Lung (tissue), 17 donors: ENCODE measurements at places on chromosomes 2 and 18.

GRCh38 chr2:233331536-233331935 lies 22.8 kb upstream of the DGKD start:
- no peaks in the 10 kb centered on the region for H3K4me1 ChIP-seq
- H3K36me3 ChIP-seq: no peaks in the 10 kb centered on the region
- peak; percentile 26 for DNase-seq
- H3K4me3 ChIP-seq: no peak overlapping the region
- H3K27me3 ChIP-seq: no peaks in the 10 kb centered on the region

GRCh38 chr18:49743117-49743567 lies 70.2 kb downstream of the ACAA2 start:
- no peaks in the 10 kb centered on the region for H3K36me3 ChIP-seq
- DNase-seq: no peak
- no peak overlapping the region for H3K27ac ChIP-seq

DNA sequence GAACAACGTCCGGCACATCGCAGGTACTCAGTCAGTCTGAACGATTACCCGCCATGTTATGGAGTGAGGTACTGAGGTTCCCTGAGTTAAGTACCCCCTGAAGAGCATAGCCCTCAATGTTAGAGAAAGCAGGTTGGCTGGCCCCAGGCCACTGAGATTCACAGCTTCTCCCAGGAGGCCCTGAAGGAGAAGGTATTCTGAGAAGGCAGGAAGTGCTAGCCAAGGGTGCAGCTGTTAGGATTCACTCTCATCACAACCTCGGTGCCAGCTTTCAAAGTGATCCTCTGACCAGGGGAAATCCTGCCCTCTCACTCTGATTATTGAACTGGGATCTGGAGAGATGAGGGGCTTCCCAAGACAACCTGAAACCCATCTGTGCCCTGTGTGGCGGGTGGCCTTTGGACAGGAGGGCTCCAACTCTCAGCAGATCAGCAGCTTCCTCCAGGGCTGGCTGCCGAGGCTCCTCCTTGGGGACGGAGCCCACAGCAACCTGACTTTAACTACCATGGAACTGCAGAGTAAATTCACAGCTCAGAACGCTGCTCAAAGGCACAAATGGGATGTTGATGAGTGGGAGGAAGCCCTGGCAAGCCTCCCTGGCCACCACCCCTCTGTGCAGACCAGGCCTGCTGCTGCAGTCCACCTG lies 7.8 kb downstream of the EHD3 start:
- H3K36me3 ChIP-seq: peaks cover 2% of the 10 kb centered on the region
- no peaks in the 10 kb centered on the region for H3K27me3 ChIP-seq
- no peak for DNase-seq
- no peak overlapping the region for H3K4me3 ChIP-seq

DNA sequence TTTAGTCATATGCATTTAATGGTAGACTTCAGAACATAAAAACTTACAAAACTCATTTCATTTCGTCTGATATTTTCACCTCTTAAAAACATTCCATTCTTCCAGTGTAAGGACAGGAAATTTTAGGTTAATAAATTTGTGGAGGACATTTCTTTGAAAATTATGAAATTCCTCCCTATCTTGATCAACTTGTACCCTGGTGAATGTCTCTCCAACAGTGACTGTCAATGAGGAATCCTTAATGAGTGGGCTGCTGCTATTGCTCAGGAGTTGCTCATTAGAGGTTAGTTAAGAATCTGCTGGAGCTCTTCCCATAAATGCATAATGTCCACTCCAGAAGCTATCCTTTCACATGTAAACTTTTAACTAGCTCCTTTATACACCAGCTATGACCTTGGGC lies 69.1 kb downstream of the LRP1B start:
- no peak for DNase-seq
- H3K36me3 ChIP-seq: no peaks in the 10 kb centered on the region
- H3K27ac ChIP-seq: no peak overlapping the region
- H3K4me1 ChIP-seq: no peaks in the 10 kb centered on the region
- no peaks in the 10 kb centered on the region for H3K27me3 ChIP-seq

DNA sequence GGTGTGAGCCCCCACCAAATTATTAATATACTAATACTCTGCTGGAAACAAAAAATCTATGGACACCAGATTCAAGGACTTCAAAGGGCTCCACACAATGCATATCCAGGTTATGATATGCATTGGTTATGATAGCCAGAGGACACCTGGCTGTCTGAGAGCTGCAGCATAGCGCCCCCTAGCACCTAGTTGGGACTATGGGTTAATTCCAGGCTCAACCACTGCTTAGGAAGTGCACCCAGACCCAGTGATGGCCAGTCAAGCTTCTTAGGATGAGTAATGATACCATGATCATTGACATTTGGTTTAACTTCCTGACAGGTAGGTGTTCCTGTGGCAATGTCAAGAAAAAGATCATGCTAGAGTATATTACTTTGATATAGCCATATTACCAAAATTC lies 3.8 kb upstream of the FRZB start:
- H3K4me3 ChIP-seq: no peak overlapping the region
- no peaks in the 10 kb centered on the region for H3K4me1 ChIP-seq
- no peak overlapping the region for H3K27ac ChIP-seq
- DNase-seq: no peak
- H3K27me3 ChIP-seq: peaks cover 9% of the 10 kb centered on the region

- no peaks in the 10 kb centered on the region for H3K27me3 ChIP-seq
- no peaks in the 10 kb centered on the region for H3K36me3 ChIP-seq
- H3K4me3 ChIP-seq: no peak overlapping the region
- no peak for DNase-seq
Observed at GRCh38 chr2:65636813-65637483, 204.5 kb upstream of the SPRED2 start.

DNA sequence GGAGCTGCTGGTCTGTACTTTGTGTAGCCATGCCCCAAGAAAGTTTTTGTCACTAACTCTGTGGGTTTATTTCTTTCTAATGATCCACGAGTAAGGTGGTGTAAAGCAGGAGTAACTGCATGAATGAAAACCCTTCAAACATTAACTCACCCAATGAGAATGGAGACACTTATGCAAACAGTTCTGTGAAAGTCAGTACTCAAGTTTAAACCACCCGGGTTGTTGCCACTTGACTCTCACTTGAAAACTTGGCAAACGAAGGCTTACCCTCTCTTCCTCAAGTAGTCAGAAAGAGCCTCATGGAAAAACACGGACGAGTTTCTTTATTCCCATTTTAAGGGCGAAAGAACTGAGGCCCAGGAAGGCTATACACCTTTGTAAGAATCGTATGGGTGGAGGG lies 117.5 kb downstream of the MMADHC start:
- peak; percentile 60 for DNase-seq
- H3K4me1 ChIP-seq: peaks cover 5% of the 10 kb centered on the region
- H3K4me3 ChIP-seq: no peak overlapping the region
- no peaks in the 10 kb centered on the region for H3K27me3 ChIP-seq

- H3K27me3 ChIP-seq: peaks cover 4% of the 10 kb centered on the region
- peak within 1 kb of the TSS; percentile 81 for H3K27ac ChIP-seq
- peaks cover 3% of the 10 kb centered on the region for H3K36me3 ChIP-seq
Observed at GRCh38 chr2:1744446-1745170, at the start of gene PXDN. Gene PXDN, minus strand, starts transcription at chr2:1744515. Its CDS starts 60 bp downstream, at chr2:1744455.

GRCh38 chr2:191797500-191797899 lies 49.4 kb downstream of the CAVIN2 start:
- no peaks in the 10 kb centered on the region for H3K27me3 ChIP-seq
- H3K36me3 ChIP-seq: no peaks in the 10 kb centered on the region
- H3K4me1 ChIP-seq: peaks cover 4% of the 10 kb centered on the region

DNA sequence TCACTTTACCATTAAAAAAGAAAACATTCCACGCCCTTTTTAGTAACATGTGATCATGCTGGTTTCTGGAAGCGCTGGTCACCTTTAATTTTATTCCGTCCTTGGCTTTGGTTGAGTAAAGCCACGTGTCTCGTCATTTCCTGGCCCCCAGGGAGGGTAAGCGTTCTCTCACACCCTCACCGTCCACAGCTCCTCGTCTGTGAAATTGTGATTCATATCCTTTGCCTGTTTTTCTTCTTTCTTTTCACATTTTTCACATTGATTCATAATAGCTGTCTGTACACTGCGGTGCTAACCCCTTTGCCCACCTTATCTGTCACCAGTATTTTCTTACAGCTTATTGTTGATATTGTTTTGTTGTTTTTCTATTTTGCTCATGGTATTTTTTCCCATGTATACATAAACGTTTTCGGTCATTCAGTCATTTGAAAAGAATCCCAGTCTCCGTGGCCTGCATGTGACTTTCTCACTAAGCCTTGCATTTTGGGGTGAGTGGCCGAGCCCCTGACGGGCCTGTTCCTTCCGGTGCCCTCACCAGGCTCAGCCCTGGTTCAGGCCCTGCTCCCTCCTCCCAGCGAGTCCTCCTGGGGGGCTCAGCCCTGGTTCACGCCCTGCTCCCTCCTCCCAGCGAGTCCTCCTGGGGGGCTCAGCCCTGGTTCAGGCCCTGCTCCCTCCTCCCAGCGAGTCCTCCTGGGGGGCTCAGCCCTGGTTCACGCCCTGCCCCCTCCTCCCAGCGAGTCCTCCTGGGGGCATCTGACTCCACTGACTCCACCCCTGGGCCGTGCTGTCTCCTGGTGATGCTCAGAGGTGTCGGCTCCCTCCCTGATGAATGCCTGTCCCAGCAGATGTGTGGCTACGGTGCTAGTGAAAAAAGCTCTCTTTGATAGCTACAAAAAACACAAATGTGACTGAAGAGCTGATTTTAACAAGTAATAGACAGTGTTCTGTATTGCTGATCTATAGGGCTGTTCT lies 249.7 kb upstream of the PXDN start:
- H3K27me3 ChIP-seq: peaks cover 8% of the 10 kb centered on the region
- no peak overlapping the region for H3K4me3 ChIP-seq
- no peak for DNase-seq

DNA sequence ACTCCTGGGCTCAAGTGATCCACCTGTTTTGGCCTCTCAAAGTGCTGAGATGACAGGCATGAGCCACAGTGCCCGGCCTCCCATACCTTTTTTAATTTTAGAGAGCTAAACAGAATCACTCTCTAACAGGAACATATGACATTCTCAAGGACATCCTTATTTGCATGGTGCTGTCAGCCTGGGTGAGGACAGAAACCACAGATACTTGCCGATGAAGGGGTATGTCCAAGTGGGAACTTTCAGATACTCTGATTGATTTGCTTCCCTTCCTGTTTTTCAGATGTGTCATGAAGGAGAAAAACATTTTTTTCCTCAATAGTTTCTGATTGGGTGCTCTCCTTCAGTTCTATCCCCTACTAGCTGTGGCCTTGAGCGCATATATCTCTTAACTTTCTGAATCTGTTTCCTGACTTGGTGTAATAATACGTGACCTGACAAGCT lies 49.6 kb downstream of the MYO3B start:
- no peaks in the 10 kb centered on the region for H3K36me3 ChIP-seq
- peaks cover 9% of the 10 kb centered on the region for H3K4me1 ChIP-seq
- H3K4me3 ChIP-seq: no peak overlapping the region
- no peak for DNase-seq

GRCh38 chr2:143730953-143731260 lies 601.7 kb downstream of the ARHGAP15 start:
- H3K36me3 ChIP-seq: no peaks in the 10 kb centered on the region
- H3K4me1 ChIP-seq: no peaks in the 10 kb centered on the region
- no peaks in the 10 kb centered on the region for H3K27me3 ChIP-seq
- no peak overlapping the region for H3K27ac ChIP-seq
- no peak for DNase-seq

DNA sequence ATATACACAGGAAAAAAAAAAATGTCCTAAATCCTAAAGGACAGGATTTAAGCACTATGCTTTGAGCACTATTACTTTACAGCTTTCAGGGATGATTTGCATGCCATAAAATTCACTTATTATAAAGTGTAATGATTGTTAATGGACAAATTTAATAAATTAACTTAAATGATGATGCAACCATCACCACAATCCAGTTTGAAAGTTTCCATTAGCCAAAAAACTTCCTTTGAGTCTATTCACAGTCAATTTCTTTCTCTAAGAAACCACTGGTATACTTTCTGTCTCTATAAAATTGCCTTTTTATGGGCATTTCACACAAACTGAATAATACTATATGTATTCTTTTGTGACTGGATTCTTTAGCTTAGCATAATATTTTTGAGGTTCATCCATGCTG lies 111.1 kb upstream of the RIOK3 start:
- DNase-seq: no peak
- no peaks in the 10 kb centered on the region for H3K4me1 ChIP-seq
- H3K27me3 ChIP-seq: no peaks in the 10 kb centered on the region
- H3K36me3 ChIP-seq: no peaks in the 10 kb centered on the region
- no peak overlapping the region for H3K27ac ChIP-seq

DNA sequence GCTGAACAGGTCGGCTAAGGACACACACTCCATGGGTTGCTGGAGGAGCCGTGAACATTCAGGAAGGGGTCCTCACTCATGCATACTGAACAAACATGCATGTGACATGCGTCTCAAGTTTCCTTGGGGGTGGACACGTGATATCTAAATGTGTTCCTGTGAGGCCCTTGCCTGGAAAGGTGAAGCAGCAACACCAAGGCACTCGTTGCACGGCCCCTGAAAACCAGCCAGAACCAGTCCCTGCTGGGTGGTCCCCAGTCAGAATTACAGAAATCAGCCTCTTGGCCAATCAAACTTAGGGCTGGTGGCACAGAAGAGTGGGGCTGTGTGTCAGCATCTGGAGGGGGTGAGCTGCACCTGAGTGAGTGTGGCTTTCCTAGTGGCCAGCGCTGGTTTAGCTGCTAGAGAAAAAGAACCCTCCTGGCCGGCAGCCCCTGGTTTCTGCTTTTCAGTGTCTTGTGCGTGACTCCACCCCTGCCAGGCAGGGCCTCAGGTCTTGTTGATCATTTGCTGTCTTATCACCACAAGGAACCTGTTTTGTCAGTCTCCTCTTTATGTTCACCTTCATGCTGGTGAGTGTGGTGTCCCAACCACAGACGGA lies 3.2 kb upstream of the AQP12B start:
- no peaks in the 10 kb centered on the region for H3K27me3 ChIP-seq
- DNase-seq: peak; percentile 45
- H3K27ac ChIP-seq: no peak overlapping the region
- H3K36me3 ChIP-seq: no peaks in the 10 kb centered on the region
- H3K4me1 ChIP-seq: no peaks in the 10 kb centered on the region
- no peak overlapping the region for H3K4me3 ChIP-seq

GRCh38 chr18:23458830-23459529 lies 5.9 kb downstream of the RIOK3 start:
- DNase-seq: no peak
- H3K36me3 ChIP-seq: peaks cover 8% of the 10 kb centered on the region
- H3K27ac ChIP-seq: no peak overlapping the region
- peaks cover 8% of the 10 kb centered on the region for H3K4me1 ChIP-seq
- no peak overlapping the region for H3K4me3 ChIP-seq
- no peaks in the 10 kb centered on the region for H3K27me3 ChIP-seq

- H3K27me3 ChIP-seq: no peaks in the 10 kb centered on the region
- H3K36me3 ChIP-seq: no peaks in the 10 kb centered on the region
- H3K4me1 ChIP-seq: peaks cover 10% of the 10 kb centered on the region
- DNase-seq: no peak
- no peak overlapping the region for H3K4me3 ChIP-seq
Observed at GRCh38 chr2:207993151-207993763, 32.1 kb downstream of the PLEKHM3 start.
